ENCODE measurements at places on chromosomes 5 and 9.
A peak's percentile ranks its signal among the peaks of the same experiment; 100 is the strongest.

DNA sequence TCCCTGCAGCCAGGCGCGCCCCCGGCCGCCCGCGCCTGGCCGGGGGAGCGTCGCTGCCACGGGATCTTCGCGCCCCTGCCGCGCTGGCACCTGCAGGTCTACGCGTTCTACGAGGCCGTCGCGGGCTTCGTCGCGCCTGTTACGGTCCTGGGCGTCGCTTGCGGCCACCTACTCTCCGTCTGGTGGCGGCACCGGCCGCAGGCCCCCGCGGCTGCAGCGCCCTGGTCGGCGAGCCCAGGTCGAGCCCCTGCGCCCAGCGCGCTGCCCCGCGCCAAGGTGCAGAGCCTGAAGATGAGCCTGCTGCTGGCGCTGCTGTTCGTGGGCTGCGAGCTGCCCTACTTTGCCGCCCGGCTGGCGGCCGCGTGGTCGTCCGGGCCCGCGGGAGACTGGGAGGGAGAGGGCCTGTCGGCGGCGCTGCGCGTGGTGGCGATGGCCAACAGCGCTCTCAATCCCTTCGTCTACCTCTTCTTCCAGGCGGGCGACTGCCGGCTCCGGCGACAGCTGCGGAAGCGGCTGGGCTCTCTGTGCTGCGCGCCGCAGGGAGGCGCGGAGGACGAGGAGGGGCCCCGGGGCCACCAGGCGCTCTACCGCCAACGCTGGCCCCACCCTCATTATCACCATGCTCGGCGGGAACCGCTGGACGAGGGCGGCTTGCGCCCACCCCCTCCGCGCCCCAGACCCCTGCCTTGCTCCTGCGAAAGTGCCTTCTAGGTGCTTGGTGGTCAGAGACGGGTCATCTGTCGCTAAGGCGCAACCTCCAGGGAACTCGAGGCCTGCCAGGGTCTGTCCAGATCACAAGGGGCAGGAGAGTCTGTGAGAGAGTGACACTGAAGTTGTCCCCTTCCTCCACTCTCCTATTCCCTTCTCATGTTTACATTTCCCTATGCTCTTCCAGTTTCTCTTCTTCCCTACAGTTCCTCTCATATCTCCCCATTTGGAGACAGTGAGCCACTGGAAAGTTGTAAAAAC is 1.3 kb downstream of the GPR150 start:
- DNase-seq = no peak

DNA sequence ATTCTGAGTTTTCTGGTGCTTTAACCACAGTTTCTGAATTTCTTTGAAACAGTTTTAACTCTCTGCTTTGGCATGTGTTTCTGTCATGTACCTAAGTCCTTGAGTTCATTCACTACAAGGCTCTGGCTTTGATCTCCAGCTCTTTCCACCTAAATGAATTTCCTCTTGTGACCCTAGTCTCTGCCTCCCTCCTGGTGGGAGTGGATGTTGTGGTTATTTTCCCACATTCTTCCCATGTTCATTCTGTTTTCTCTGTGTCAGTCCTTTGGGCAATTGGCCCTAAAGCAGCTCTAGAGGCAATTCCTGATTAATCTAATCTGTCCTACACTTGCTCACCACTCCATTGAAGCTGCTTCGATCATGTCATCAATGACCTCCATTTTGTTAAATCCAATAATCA is 28.4 kb upstream of the DPYSL3 start:
- no peak for DNase-seq

DNA sequence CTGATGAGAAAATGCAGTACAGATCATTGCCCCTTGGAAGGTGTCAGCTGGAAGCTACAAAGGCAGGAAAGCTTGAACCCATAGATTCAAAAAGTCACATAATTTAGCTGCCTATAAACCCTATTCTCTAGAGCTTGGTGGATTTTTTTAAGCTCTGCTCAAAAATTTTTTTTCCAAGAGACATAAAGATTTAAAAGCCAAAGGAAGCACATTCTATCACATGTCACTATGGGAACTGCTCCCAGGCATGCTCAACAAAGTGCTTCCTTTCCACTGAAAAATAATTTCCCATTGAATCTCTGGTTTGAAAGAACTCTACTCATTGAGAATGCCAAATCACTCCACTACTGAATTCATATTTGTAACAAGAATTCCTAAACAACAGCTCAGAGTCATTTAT is 419.8 kb downstream of the CETN3 start:
- no peak for DNase-seq

- DNase-seq = no peak
Observed at GRCh38 chr5:164188733-164189148, 683.3 kb downstream of the MAT2B start.

DNA sequence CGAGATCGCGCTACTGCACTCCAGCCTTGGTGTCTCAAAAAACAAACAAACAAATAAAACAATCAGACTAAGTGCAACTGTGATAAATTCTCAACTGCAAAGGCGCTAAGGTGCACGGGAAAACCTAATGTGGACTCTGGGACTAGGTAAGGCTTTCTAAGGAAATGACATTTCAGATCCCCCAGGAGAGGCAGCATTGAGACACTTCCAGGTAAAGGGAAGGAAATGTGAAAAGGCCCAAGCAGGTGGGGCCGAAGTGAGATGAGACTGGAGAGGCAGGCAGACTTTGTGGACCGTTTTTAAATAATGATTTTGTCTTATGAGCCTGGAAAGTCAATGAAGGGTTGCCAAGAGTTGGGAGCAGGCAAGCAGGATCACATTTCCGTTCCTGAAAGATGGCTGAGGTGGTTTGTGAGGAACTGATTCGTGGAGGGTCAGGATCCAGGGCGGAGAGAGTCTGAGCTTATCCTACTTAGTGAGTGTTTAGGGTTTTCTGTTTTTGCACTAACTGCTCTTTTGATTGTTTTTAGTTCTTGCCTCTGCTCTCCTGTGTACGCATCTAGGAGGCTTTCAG is 2.0 kb upstream of the APBA1 start:
- DNase-seq = no peak

DNA sequence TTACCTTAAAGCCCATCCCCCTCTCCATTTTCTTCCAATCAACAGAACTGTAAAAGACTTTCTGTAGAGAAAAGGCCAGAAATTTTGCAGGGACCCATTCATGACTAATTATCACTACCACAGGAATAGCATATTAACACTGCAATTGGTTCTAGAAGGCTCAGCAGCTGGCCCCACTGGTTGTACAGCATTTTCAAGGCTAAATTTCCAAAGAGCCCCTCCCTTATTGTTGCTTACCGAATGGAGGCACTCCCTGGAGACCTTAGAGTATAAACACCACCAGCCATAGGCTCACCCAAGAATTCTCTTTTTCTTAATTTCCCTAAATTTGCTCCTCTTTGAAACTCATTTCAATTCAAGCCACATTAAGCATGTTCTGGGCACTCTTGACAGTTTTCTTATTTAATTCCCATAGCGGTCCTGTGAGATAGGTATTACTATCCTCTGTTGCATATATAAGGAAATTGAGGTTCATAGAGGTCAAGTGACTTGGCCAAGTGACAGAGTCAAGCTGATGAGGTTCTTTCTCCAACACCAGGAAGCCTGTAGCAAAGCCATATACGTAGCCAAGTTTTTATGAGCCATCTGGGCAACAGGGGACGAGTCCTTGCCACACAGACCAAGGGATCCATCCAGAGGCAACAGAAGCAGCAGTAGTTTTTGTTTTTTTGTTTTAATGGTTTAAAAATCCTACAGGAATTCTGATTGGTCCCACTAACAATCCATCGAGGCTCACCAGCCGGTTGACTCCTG is 83.9 kb upstream of the NR5A1 start:
- no peak for DNase-seq

DNA sequence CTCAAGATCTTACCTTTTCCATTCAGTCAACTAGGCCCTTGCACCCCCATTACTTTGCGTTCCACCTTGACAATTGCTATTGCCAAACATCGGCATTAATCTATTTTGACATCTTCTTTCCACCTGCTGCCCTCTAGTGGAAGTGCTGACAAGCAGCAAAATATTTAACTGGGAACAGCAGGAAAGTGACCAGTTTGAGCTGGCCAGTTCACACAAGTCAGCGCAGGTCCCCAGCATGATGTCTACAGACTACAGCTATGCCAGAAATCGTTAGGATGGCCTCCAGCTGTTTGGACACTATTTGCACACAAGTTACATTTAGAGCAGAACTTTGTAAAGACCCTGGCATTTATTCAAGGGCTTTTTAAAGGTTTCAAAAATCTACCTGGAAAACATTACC is 160.1 kb downstream of the GHR start:
- DNase-seq = peak; percentile 43

DNA sequence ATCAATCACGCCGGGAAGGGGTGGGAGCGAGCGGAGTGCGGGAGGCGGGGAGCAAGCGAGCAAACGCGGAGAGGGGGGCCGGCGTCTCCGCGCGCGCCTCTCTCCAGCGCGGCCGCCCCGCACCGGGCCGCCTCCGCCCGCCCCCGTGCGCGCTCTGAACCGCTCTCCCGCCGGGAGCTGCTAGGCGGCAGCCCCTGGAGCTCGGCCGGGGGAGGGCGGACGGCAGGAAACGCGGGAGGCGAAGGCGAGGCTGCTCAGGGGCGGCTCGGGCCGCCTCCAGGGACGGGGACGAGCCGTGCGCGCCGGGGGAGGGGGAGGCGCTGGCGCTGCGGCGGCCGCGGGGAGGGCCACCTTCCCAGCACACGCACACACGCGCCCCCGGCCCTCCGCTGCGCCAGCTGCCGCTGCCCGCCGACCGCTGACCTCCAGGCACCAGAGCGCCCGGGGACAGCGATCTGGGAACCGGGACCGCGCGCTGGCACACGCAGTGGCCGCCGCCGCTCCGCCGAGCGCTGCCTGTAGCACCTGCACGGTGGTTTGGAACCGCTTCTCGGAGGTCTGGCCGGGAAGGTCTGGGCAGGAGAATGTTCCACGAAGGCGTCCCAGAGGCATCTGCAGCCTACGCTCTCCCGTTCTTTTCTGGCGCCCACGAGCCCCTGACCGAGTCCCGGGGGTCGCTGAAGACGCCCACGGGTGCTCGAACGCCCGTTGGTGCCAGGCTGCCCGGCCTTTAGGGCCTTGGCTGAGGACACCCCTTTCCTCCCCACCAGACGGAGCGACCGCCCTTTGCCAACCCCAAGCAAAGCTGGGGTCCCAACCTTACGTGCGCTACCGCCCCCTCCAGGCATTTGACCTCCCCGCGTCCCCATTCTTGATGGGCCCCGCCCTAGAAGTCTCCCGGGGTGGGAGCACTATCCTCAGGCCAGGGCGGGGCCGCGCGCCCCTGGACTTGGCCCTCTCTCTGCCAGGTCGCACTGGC is at the start of gene GABBR2:
GABBR2 (minus strand) TSS at position 3 of the 979 bp plus-strand sequence. CDS start 198 bp downstream, outside the sequence.
- DNase-seq = no peak

DNA sequence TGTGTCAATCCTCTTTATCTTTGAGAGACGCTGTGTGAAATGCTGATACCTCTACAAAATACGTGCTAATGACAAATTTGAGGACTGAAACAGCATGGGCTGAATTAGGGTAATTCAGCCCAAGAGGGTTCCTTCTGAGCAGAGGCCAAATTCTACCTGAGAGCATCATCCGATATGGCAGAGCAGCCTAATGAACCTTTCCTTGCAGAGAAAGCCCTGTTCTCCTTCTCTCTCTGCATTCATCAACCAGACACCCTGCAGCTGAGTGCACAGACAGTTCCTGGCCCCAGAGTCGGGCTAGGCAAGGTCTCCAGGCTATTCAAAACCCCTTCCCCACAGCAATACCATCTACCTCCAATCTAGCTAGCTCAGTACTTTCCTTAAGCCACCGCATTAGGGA is 77.9 kb downstream of the TRIM32 start:
- DNase-seq = no peak

DNA sequence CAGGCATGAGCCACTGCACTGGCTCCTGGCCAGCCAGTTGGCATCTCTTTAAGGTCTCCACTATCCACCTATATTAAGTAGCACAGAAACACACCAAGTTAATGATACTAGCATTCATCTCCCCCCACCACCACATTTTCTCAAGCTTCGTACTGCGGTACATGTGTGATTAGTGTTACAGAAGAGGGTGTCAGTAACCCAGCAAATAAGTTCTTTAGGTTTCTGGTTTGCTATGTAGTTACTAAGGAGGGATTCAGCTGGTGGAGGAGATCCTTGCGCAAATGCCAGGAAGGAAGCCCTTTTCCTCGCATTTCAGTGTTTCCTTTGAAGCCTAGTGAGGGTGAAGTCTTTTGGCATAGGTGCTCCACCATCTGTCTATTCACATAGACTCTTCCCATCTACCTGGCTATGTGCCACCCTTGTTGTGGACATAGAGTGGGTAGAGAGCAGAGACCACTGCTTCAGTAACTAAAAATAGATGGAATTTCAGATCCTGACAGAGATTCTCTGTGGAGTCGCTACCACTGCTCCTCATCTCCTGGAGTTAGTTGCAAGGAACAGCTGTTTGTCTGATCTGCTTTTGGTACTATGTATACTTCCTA is 16.7 kb downstream of the UBE2D2 start:
- DNase-seq = no peak

GRCh38 chr5:25181249-25181648 is 536.5 kb upstream of the CDH10 start:
- no peak for DNase-seq

- DNase-seq = peak; percentile 93
Observed at GRCh38 chr5:154940772-154941620, at the start of gene MRPL22. MRPL22 (plus strand) TSS chr5:154941073; CDS start chr5:154941111, 38 bp downstream.

- no peak for DNase-seq
Observed at GRCh38 chr5:30106596-30106995, 1086.9 kb upstream of the CDH6 start.

DNA sequence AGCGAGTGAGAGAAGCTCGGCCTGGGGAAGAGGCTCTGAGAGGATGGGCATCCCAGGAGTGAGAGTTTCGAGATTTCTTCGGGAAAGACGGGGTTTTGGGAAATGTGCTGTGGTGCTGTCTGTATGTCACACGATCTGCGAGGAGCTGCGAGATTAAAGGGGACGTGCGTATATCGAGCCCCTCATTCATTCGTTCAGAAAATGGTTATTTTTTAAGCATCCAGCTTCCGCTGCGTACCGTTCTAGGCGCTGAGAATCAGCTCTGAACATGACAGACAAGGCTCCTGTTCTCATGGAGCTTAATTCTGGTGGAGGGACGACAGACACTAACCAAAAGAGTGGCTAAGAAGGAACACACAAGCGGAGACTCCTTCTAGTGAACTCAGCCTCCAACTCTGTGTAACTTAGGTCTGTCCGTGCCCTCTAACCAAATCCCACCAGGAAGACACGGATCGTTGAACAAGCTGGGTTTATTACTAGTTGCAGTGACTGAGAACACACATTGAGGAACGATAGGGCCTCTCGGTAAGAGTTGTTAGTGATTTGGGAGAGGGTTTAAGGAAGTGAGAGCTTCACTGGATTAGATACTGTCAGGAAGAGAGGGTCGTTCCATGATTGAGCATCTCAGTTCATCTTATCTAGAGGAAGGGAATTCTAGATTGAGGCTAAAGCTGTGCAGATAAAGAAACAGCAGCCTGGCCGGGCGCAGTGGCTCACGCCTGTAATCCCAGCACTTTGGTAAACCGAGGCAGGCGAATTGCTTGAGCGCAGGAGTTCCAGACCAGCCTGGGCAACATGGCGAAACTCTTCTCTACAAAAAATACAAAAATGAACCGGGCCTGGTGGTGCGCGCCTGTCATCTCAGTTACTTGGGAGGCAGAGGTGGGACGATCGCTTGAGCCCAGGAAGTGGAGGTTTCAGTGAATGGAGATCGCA is 1.0 kb upstream of the FBXW11 start:
- DNase-seq = no peak

- no peak for DNase-seq
Observed at GRCh38 chr5:103525361-103525760, 37.2 kb downstream of the NUDT12 start.

GRCh38 chr9:88387036-88387551 is 1.1 kb upstream of the SPIN1 start:
- no peak for DNase-seq

- DNase-seq = peak; percentile 63
Observed at GRCh38 chr5:142925795-142926194, 155.6 kb downstream of the ARHGAP26 start.
